T-helper 9 cell (primary cell): ENCODE measurements at places on chromosomes 6 and 20.

DNA sequence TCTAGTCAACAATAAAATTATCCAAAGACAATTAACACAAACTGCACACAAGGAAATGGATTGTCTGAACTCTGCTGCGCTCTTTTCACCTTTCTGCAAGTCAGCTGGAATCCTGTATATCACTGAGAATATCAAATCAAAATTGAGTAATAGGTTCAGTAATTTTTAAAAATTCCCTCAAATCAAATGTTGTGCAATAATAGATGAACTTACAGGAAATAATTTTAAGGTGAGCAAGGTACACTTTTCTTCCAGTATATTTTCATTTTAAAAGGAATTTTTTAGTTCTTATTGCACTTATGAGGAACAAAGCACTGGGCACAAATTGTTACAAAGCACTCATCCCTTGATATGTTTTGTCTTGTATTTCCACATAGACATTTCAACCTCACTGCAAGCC is 1.2 kb downstream of the SAYSD1 start:
- no peak for DNase-seq

GRCh38 chr6:151616091-151616513 is 122.3 kb downstream of the CCDC170 start:
- DNase-seq = no peak

- no peak for DNase-seq
These were observed 197.1 kb upstream of the PLN start for GRCh38 chr6:118350881-118351430.

DNA sequence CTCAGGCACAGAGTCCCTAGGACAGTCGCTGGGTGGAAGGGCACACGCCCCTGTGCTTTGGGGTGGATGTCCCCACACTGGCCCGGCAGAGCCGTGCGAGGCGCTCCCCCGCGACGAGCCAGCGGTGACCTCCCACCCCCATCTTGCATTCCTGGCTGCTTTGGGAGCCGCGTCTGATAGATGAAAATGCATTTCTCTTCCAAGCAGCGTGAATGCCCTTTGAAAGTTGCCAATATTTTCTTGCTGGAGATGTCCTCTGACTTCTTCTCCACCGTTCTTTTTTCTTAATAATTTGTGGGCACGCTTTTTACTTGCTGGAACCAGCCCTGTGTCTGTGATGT is 29.9 kb downstream of the COL20A1 start:
- DNase-seq = no peak

- no peak for DNase-seq
These were observed 11.8 kb upstream of the FOXF2 start for GRCh38 chr6:1377526-1377925.

GRCh38 chr6:164106345-164106769 is 691.8 kb downstream of the QKI start:
- no peak for DNase-seq

DNA sequence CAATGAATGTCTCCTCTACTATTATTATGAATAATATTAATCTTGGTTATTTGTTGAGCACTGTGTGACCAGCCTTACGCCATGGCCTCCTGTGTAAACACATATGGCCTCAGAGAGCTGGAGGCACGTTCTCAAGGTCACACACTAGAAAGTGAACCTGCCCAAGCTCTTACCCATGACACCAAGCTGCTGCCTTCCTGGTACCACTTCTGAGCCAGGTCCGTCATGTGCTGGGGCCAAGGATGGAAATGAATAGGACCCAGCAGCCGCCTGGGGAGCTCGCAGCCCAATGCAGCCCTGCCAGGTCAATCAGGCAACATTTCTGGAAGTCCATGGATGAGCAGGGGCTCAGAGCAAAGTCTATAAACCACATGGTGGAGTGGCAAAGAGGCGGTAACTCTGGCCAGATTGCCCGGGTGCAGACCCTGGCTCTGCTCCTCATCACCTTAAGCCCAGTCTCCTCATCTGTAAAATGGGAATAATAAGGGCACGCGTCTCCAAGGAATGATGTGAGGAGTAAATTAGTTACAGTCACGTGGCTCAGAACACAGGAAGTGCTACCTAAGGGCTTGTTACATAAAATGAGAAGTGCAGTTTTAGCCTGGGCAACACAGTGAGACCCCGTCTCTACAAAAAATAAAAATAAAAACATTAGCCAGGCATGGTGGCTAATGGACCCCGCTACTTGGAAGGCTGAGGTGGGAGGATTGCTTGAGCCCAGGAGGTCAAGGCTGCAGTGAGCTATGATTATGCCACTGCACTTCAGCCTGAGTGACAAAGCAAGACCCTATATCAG is 61.5 kb downstream of the JPH2 start:
- DNase-seq = no peak

- DNase-seq = no peak
These were observed 199.6 kb downstream of the PKHD1 start for GRCh38 chr6:51887859-51888258.

DNA sequence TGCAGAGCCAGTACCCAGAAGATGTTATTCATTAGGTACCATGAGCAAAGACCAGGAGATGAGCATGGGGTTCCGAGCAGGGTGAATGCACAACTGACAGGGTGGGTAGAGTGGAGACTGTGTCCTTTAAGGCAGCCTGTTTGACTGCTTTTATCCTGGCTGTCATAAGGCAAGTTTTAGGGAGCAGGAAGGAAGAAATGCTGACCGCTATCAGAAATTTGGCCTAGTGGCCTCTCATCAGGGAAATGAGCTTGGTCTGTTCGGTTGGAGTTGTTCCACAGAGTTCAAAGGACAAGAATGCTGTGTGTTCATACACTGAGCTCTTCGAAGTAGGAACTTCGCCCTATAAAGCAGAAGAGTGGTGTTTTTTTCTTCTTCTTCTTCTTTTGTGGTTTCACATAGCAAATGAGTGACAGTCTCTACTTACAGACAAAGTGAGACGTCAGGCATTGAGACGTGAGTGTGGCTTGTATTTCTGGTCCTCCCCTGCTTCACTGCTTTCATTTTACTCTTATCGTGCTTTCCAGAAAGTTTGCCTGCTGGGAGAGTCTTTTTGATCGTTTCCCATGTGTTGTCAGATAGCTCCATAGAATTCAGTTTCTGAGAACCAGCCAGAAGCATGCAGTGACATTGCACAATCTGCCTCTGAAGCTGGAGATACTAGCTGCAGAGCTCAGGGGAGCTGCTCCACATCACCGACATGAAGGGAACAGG is at the start of gene CASS4:
Gene CASS4, plus strand, starts transcription at position 502 of the 714 bp plus-strand sequence. Its CDS starts 199 bp downstream, at position 701.
- DNase-seq = no peak

DNA sequence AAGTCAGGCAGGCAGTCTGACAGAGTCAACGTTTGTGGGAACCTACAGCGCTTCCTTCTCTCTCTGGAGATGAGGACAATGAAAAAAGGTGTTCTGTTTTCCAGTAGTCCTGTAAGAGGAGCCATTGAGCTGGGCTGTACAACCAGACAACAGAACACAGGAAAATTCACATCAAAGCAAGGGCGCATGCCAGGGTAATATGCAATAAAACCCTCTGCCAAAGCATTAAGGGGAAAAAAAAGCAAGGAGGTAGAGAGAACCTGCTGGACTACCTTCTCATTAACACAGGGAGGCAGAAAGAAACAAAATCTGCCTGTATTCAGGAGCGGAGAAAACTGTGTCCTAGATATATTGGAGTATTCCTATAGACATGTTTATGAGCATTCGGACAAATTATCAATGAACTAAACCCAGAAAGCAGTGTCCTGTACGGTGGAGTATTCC is 1.3 kb downstream of the RNF24 start:
- DNase-seq = no peak

- DNase-seq = no peak
These were observed 222.2 kb downstream of the UST start for GRCh38 chr6:148968771-148969602.

DNA sequence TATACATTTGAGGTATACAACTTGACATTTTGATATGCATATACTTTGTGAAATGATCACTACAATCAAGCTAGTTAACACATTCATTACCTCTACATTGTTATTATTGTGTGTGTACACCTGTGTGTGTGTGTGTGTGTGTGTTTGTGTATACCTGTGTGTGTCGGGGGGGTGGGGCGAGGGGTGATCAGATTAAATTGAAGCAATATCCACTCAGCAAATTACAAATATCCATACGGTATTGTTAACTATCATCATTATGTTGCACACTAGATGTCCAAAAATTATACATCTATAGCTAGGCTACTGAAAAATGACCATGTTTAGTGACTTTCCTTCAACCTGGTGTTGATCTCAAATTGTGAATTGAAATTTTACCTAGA is 1.8 kb downstream of the RHAG start:
- no peak for DNase-seq

GRCh38 chr6:156344491-156344890 is 432.7 kb upstream of the ARID1B start:
- no peak for DNase-seq

DNA sequence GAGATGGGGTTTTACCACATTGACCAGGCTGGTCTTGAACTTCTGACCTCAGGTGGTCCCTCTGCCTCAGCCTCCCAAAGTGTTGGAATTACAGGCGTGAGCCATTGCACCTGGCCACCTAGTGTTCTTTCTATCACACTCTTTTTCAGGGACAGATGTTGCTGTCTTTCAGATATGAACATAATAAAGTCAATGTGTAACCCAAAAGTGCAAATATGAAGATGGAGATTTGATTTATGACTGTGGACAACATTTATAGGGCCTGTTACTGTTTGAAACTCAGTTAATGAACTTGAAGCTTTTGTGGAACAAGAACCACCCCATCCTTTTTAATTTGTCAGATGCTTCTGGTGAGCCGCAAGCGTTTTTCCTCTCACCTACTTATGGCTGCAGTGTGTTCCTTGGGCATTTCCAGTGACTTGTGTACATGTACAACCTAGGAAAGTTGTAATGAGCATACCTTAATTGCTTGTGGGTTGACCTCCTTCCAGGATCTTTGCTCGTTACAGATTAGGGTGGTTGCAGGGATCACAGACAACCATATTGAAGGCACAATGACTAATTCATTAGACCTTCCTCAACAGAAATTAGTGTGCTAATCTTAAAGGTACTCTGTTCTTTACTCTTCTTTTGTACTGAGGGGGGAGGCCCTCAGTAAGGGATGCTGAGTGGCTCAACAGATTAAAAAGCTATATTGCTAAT is 6.8 kb downstream of the TBPL1 start:
- no peak for DNase-seq

- no peak for DNase-seq
These were observed 11.8 kb downstream of the GFRA4 start for GRCh38 chr20:3651204-3651962.

DNA sequence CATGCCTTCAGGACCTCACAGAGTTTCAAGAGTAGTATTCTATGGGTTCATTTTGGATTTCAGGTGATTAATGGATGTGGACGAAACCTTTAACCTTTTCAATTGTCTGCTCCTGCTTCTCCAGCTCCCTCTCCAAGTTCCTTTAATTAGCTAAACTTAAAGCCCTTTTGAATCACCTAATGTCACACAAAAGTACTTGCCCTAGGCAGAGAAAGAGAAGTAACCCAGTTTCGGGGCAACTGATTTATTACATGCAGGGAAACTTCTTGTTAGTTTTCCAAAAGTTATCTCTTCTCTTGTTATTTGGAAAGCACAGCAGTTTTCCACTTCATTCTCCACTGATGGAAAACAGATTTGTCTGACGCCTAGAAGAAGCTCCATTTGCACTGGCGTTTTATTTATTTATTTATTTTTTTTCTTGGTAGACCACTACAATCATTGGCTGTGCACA is 407.7 kb upstream of the JARID2 start:
- no peak for DNase-seq

GRCh38 chr20:59010995-59011873 is 4.2 kb upstream of the CTSZ start:
- DNase-seq = no peak

GRCh38 chr6:11645016-11645415 is 107.5 kb downstream of the TMEM170B start:
- DNase-seq = no peak

- no peak for DNase-seq
These were observed 52.9 kb upstream of the FNDC1 start for GRCh38 chr6:159116343-159116742.

DNA sequence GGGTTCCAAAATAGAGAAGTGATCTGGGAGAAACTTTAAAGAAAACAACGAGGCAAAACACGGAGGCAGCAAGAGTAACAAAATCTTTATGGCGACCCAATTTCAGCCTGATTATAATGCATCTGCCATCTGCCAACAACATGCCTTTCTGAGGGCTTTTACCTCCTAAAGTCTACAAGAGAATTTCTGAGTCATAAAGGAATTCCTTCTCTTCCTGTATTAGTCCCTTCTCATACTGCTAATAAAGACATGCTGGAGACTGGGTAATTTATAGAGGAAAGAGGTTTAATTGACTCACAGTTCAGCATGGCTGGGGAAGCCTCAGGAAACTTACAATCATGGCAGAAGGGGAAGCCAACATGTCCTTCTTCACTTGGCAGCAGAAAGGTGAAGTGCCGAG is 226.6 kb downstream of the HACE1 start:
- DNase-seq = no peak

DNA sequence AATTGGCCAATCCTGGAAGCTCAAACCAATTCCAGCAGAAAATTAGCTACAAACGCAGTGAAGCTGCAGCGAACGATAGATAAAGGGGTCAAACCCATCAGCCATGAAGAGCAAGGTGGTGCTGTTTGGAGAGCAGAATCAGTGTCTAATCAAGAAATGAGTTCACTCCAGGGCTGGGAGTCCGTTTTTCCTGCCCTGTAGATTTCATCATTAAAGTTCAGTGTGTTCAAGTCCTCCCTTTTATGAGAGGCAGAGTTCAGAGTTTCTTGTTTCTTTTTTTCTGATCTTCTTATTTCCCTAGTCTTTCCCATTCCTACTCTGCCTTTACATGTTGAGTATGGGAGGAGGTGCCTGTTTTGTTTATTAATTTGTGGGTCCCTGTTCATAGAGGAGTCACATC is 30.4 kb downstream of the SLC17A1 start:
- no peak for DNase-seq

GRCh38 chr6:38018755-38019165 is 199.2 kb downstream of the ZFAND3 start:
- no peak for DNase-seq

- no peak for DNase-seq
These were observed 24.1 kb upstream of the CCR6 start for GRCh38 chr6:167098825-167099225.

GRCh38 chr6:42375007-42375635 is 76.6 kb downstream of the TRERF1 start:
- no peak for DNase-seq

DNA sequence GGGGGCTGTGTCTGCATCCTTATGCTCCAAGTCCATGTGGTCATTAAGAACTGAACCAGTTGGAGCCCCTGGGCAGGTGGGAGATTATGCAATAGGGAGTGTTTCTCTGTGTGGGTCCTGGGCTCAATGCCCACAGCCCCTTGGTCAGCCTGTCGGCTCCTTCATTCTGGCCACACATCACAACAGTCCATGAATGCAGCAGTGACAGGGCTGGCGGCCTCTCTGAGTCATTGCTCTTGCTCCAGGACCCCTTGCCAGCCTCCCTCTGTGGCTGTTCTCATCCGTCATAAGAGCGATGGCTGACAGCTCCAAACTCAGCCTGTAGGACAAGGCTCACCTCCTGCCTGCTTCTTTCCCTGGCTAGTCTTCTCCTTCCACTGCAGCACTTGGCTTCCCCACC is 609.5 kb upstream of the CDH4 start:
- DNase-seq = no peak
